ENCODE measurements at places on chromosomes 4 and X.

DNA sequence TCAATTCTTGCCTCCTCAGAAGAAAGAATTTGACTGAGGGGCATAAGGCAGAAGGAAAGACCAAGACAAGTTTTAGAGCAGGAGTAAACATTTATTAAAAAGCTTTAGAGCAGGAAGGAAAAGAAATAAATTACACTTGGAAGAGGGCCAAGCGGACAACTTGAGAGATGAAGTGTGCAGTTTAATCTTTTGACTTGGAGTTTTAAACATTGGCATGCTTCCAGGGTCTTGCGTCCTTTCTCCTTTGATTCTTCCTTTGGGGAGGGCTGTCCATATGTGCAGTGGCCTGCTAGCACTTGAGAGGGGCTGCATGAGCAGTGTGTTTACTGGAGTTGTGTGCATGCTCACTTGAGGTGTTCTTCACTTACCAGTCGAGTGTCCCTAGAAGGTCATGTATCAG, 275.8 kb upstream of the IL1RAPL1 start:
- no peak for DNase-seq

DNA sequence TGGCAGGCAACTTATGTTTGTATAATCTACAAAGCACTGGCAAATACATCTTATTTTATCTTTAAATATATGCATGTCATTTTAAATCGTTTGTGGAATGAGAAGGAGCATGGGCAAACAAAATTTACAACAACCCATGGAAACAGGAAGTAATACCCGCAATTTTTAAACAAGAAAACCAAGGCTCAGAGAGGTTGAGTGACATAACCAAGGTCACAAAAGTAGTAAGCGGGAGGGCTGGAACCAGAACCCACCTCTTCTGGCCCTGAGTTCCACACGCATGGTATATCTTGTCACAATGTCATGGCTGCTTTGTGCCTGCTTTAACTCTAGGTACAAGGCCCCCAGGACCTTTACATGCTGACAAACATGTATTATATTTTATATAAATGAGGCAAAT, 52.9 kb downstream of the SLC7A11 start:
- no peak for DNase-seq

- DNase-seq, result no peak
Measured at GRCh38 chrX:101408532-101408841, 465 bp downstream of the HNRNPH2 start.

- DNase-seq, result peak; percentile 98
Measured at GRCh38 chrX:153926858-153927671, 1.0 kb upstream of the ARHGAP4 start.

GRCh38 chr4:89871211-89871610, 23.4 kb upstream of the MMRN1 start:
- DNase-seq, result no peak

DNA sequence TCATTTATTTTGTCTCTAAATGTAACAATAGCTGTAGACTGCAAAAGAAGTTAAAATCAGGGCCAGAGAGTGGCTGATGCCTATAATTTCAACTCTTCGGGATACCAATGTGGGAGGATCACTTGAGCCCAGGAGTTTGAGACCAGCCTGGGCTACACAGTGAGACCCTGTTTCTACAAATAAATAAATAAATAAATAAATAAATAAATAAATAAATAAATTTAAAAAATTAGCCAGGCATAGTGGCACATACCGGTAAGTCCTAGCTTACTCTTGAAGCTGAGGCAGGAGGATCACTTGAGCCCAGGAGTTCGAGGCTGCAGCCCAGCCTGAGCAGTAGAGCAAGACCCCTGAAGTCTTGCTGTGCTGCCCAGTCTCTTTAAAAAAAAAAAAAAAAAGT, 79.1 kb downstream of the WWC2 start:
- no peak for DNase-seq

GRCh38 chr4:117574085-117574484, 460.2 kb upstream of the NDST3 start:
- DNase-seq, result no peak

- no peak for DNase-seq
Measured at GRCh38 chrX:9770319-9770718, 4.7 kb upstream of the GPR143 start.

- no peak for DNase-seq
Measured at GRCh38 chr4:18250564-18250963, 229.0 kb upstream of the LCORL start.

GRCh38 chr4:9999956-10000561, 21.2 kb downstream of the SLC2A9 start:
- DNase-seq, result no peak

DNA sequence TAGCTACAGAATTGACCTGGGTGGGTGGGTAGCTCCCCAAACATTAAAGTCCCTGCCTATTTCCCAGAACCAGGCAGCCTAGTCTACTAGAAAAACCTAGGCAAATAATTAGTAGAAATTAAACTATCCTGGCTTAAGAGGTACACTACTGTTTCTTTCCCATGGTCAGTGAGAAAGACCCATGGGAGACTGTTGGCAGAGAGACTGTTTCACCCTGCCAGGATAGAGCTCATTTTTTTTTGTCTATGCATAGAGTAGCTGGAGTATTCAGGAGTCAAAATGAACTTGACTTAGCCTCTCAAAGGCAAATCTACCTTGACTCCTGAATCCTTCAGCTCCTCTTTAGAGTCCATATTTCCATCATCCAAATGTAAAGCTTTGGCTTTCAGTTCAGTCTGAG, 107.0 kb upstream of the AR start:
- DNase-seq, result no peak

DNA sequence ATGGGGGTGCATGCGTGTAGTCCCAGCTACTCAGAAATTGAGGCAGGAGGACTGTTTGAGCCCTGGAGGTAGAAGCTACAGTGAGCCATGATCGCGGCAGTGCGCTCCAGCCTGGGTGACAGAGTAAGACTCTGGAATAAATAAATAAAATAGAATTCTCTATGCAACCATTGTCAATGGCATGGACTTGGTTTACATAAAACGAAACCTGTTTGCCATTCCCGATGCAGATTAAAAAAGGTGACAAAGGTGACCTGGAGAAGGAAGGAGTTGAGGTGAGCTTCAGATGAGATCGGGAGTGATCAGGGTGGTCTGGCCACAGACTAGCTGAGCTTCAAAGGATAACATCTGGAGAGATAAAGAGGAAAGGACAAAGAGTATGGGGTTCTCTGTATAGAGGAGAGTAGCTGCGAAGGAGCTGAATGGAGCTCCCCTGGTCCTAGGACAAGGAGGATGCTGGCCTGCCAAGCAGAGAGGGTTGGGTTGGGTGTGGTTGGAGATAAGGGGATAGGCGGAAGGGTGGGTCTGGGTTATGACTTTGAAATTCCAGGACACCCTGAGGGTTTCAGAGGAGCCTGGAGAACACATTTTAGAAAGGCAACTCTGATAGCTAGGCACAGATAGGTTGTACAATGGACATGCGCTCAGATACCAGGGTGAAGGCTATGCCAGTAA, 98.6 kb downstream of the RBM47 start:
- DNase-seq, result no peak

GRCh38 chr4:176238826-176239225, 30.2 kb downstream of the ASB5 start:
- DNase-seq, result no peak

DNA sequence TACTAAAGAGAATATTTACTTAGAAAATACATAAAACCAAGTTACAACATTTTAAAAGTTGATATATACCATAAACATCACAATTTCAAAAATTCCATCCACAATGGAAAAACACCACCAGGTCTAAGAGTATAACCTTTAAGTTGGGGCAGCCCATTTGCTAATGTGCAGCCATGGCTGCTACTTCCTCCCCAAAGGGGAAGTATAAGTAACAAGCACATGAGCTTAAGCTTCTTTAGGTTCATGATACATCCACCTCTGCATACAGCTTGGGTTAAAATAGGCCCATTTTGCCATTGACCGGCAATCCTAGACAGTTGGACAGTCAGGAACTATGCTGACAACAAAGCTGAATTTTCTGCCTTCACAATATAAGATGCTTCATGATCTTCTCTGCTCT, 16.6 kb upstream of the GASK1B start:
- DNase-seq, result no peak

DNA sequence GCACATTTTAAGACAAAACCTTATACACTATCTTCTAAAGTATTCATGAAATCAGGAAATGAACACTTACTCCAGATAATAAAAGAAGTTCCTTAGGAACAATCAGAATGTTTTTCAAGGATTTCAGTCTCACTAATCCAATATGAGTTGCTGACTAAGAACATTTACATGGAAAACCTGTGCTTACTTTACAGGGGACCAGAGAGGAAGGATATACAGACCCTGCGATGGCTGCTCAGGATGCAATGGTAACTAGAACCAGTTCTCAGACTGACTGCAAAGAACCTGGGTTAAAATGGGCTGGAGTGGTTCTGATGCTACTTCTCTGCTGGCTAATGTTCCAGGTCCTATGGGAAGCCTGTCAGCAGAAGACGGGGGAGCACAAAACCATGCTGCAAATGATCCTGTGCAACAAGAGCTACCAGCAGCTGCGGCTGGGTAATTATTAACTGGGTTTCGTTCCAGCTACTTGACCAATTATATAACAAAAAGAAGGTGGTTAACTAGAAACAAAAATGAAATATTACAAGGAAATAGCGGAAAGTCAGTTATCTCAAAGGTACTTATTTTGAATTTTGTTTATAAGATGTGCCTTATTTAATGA, 85.3 kb downstream of the ANXA10 start:
- no peak for DNase-seq

DNA sequence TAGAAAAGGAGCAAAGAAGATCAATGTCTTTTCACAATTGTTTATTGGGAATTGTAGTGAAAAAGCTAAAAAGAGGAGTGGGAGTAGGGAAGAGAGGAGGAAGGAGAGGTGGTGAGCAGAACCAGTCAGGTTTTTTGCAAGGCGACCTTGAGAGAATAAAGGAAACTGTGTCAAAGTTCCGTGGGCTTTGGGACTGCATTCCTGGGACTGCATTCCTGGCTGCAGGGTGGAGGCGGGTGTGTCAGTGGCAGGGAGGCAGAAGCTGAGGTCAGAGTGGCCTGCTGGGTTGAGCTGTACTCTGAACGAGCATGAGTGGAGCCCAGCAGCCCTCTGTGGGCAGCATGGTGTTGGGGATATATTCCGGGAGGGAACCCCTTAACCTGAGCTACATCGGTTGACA, 66.8 kb upstream of the UCP1 start:
- no peak for DNase-seq

- DNase-seq, result no peak
Measured at GRCh38 chr4:68499021-68499420, 51.8 kb downstream of the TMPRSS11E start.

- DNase-seq, result no peak
Measured at GRCh38 chrX:130162094-130162735, 3.4 kb downstream of the AIFM1 start.

- no peak for DNase-seq
Measured at GRCh38 chr4:90084277-90084966, 42.8 kb upstream of the CCSER1 start.

DNA sequence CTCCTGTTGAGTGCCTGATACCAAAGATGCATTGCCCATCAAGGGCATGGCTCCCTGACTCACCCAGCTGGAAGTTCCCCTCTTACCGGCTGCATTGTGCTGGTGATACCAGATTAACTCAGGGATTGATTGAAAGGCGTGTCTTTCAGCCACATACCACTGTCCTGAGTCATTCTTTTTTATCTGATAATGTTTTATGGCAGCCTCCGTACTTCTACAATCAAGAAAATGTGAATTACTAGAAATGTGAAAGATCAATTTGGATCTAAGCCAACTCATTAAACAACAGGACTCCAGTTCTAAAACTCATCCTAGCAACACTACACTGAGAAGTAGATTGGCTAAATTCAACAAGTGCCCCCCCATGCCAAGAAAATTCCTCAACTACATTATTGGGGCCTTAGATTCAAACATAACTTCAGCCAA, 40.0 kb downstream of the TXK start:
- no peak for DNase-seq

DNA sequence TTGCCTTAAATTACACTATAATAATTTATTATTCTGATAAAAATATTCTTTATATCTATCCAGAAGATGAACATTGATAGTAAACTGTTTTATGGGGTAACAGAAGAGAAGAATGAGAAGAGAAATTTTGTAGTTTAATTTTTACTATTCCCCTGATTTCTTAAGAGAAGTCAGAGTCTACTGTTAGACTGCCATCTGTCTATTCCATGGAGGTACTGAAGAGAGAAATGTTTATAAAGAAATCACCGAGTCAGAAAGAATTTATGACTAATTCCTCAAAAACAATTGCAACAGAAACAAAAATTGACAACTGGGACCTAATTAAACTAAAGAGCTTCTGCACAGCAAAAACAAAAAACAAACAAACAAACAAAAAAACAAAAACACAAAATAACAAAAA, 149.9 kb downstream of the FGF16 start:
- DNase-seq, result no peak

- no peak for DNase-seq
Measured at GRCh38 chr4:7029921-7030320, 13.3 kb upstream of the TADA2B start.

DNA sequence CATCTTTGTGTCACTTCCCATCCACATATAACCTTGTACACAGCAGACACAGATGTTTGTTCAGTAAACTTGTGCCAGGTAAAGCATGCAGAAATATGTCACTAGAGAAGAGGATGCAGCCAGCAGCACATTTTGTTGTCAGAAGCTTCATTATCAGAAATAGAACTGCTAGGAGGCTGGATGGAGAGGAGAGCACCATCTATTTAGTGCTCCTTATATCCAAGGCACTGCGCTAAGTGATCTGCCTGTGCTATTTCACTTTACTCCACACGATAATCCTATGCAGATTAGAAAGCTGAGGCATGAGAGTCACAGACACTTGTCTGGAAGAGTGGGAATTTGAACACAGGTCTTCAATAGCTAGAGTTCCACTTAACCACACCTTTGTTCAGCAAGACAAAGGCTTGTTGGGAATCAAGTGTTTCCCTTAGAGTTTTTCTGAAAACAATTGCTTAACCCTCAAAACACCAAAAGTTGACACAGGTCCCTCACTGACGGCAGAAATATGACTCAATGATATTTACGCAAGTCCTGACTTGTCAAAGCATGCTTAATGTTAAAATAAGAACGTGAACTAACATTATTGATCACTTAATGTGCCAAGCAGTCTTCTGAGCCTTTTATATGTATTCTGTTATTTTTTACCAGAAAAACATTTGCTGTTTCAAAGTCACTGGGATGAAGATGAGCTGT, 1.2 kb upstream of the QDPR start:
- no peak for DNase-seq

DNA sequence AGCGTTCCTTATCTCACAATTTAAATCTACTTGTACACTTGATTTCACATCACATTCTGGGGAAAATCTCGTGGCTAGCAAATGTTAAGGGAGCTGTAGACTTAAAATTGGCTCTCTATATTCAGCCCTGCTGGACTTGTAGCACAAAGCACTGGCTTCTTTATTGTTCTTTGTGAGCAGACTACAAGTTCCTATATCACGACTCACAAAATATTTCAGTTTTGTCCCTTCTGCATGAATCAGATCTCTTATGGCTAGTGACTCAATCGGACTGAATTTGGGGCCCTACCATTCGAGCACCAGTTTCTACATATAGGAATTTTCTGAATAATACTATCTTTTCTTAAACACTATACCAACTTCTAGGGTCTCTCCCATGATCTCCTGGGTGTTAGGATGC, 390.1 kb downstream of the ADAM29 start:
- DNase-seq, result no peak

GRCh38 chrX:36961590-36961989, 46.6 kb upstream of the FAM47C start:
- no peak for DNase-seq
